Brain (organoid and tissue), 16 donors: ENCODE measurements at places on chromosomes 6 and 20.
A peak's percentile ranks its signal among the peaks of the same experiment; 100 is the strongest.

- no peak for DNase-seq
Observed at GRCh38 chr20:50292591-50293283, 102.1 kb downstream of the CEBPB start.

- no peak for DNase-seq
Observed at GRCh38 chr6:62229231-62229630, 56.8 kb downstream of the KHDRBS2 start.

DNA sequence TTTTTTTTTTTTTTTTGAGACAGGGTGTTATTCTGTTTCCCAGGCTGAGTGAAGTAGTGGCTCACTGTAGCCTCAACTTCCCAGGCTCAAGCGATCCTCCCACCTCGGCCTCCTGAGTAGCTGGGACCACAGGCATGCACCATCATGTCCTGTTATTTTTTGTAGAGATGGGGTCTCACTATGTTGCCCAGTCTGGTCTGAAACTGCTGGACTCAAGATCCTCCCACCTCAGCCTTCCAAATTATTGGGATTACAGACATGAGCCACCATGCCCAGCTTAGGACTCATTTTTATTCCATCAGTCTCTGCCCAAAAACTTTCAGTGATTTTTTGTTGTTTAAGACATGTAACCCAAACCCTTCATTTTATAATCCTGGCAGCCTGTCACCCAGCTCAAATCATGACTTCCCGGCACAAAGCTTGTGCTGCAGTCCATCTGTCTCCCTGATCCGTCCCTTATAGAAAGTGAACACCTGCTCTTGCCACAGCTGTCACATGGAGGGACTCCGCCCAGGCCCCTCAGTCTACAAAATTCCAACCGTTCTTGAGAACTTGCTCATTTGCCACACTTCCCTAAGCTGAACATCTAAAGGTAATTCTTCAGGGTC is 183.9 kb upstream of the JARID2 start:
- DNase-seq: no peak

GRCh38 chr6:166514196-166514595 is 72.3 kb downstream of the RAMACL start:
- DNase-seq: no peak

DNA sequence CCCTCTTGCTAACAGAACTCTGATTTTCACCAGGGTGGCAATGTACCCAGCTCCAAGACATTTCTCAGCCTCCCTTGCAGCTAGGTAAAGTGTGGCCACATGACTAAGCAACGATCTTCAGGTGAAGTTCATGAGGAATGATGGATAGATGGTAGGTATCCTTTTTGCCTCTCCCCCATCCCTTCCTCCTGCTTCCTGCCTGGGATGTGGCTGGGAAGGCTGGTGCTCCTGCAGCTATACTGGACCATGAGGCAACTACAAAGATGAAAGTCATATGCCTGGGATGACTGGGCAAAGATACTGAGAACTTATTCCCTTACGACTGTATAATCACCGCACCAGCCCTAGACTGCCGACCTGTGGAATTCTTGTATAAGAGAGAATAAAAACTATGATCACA is 13.4 kb downstream of the ZNF335 start:
- no peak for DNase-seq

DNA sequence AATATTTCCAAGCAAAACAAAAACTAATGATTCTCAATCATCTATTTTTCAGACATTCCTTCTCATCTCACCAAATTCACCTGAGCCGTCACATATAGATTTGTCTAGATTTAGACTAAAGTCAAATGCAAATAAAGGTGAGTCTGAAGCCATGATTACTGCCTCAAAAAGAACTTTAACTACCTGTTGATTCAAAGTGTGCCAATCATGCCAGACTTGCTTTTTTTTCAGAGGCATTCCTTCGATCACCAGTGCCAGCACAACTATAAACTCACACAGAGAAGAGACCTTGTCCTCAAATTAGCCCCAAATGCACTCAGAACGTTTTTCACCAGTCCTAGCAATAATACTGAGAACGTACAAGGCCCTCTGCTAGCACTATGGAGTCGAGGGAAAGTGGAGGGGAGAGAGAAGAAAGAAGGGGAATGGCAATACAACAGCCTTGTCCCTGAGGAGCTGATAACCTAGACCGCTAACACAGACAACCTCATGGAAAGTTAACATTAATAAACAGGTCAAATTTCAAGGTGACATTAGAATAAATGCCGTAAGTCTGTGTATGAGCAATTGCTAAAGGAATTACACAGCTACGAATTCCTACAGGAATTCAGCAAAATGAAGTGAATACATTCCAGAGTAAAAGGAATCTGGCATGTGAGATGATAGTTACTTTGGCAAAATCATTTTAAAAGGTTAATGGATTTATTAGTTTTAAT is 60.9 kb downstream of the EPB41L2 start:
- DNase-seq: no peak

- peak; percentile 77 for DNase-seq
Observed at GRCh38 chr20:56202493-56203077, 45.9 kb upstream of the MC3R start.
